ENCODE measurements at places on chromosomes 5 and 9.

DNA sequence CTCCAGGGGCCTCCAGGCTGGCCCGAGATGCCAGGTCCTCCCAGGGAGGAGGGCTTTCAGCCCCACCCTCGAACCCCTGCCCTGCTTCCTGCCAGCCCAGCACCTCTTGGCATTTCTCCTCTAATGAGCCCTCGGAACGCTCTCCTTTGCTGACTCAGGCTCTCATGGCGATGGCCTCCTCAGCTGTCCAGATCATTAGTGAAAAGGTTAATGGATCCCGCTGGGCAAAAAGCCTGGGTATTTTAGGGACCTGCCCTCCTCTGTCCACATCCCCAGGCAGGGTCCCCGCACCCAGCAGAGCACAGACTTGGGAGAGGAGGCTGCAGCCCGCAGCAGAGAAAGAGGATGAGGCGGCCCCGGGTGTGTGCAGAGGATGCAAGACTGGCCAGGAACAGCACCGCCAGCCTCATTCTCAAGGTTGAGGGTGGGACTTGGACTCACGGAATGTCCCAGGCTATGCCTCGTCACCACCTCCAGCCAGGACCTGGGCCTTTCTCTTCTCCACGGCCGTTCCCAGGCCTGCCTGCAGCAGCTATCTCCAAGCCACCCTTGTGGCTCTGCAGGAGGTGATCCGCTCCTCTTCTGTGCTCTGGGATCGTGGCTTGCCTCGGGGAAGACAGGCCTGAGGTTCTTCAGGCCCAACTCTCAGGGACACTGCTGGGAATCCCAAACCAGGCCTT is 23.0 kb upstream of the ADAMTS2 start:
- DNase-seq = no peak

DNA sequence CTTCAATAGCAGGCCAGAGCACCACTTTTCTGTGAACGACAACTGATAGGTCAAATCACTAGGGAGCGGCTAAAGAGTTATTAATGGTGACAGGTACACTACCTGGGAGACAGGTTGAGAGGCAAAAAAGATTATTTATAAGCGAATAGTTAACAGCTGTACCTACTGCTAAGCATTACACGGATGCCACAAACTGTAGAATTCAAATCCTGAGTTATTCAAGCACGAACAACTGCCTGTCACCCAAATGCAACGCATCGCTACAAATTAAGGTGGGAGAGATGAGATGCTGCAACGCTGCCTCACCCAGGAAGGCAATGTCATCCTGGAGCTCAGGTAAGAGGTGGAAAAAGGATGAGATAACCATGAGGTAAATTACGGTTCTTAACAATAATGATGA is 342.9 kb downstream of the BNC2 start:
- DNase-seq = no peak

- no peak for DNase-seq
Measured at GRCh38 chr9:123167474-123167873, 100.9 kb downstream of the STRBP start.

DNA sequence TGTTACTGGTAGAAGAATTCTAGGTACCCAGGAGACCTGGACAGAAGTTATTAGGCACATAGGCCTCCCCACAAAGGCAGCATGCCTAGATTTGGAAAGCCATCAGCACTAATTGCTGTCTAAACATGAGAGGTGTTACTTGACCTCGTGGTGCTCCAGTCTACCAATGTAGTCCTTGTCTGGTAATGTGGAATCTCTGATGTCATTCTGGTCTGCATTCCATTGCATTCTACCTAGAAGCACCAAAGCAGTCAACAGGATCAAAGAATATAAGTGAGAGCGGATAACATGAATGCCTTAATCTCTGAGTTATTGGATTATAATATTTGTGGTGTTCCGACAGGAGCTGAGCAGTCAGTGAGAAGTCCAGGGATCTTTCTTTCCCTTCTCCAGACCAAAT is 175.2 kb downstream of the PSAT1 start:
- DNase-seq = no peak

- no peak for DNase-seq
Measured at GRCh38 chr5:78377718-78378105, 17.3 kb downstream of the SCAMP1 start.

DNA sequence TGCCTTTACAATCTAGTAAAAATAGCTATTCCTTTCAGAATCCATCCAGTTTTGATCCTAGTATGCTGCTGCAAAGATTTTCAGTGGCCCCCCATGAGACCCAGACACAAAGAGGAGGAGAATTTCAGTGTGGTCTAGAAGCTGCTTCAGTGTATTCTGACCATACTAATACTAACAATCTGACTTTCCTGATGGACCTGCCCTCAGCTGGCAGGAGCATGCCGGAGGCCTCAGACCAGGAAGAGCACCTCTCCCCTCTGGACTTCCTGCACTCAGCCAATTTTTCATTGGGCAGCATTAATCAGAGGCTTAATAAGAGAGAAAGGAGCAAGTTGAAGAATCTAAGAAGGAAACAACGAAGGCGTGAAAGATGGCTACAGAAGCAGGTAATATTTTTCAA is 48.5 kb downstream of the RNF180 start:
- no peak for DNase-seq

- DNase-seq = no peak
Measured at GRCh38 chr9:35863583-35863982, 6.6 kb downstream of the OR13J1 start.

DNA sequence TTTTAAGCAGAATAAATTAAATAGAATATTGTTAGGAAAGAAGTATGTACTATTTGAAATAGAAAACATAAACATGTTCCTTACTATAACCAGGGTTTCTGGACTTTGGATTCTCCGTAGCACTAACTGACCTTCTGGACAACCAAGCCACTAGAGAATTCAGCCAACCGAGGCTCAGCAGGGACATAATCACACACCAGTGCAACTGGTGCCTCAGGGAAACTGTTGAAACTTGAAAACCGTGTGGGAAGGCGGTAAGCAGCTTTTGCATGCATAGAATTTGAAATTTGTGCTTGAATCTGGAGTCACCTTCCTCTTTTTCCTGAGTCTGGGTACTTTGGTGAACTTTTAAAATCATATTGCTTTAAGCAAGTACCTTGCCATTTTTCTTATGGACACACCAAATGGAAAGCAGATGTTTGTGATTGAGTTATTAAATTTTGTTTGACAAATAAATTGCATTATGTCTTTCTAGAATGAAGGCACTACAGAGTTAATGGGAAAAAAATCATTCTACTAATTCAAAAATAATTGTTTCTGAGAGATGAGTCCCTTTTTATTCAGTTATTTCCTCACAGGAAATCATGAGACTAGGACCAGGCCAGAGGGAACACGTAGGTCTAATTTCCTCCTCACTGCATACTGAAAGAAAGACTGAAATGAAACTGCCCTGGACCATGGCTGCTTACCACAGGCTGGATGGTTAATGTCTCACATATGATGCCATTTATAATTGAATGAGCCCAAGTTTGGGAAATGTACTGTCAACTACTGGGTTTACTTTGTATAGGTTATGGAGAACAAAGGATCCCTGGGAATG is 20.6 kb upstream of the SCAMP1 start:
- DNase-seq = no peak

DNA sequence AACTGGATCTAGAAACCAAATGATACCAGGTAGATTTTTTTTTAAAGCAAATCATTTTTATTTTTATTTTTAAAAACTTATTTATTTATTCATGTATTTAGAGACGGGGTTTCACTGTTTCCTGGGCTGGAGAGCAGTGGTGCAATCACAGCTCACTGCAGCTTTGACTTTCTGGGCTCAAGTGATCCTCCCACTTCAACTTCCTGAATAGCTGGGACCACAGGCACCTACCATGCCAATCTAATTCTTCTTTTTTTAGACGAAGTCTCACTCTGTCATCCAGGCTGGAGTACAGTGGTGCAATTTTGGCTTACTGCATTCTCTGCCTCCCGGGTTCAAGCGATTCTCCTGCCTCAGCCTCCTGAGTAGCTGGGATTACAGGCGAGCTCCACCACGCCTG is 41.3 kb upstream of the CDK20 start:
- no peak for DNase-seq

GRCh38 chr9:122336866-122337555 is 33.8 kb upstream of the PTGS1 start:
- no peak for DNase-seq

GRCh38 chr5:53568871-53569270 is 8.4 kb downstream of the NDUFS4 start:
- DNase-seq = no peak

GRCh38 chr5:107557051-107557658 is 113.6 kb downstream of the EFNA5 start:
- no peak for DNase-seq

- DNase-seq = no peak
Measured at GRCh38 chr5:136057401-136058038, 28.7 kb downstream of the TGFBI start.

DNA sequence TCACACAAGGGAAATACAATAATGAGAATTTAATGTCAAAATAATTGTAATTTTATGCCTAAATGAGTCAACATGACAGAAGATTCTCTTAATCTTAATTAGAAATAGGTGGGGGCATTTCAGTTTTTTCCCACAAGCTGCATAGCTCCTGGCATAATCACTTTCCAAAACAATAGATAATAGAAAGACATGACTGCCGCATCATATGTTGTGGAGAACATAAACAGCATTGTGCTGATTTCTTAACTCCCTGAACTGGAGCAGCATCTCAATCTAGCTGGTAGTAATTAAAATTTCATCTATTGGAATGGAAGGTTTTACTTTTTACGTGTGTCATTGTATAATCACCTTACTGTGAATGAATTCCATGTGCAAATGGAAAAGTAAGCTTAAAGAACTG is 112.1 kb downstream of the ST8SIA4 start:
- no peak for DNase-seq
